ENCODE measurements at places on chromosomes 6 and 20.

DNA sequence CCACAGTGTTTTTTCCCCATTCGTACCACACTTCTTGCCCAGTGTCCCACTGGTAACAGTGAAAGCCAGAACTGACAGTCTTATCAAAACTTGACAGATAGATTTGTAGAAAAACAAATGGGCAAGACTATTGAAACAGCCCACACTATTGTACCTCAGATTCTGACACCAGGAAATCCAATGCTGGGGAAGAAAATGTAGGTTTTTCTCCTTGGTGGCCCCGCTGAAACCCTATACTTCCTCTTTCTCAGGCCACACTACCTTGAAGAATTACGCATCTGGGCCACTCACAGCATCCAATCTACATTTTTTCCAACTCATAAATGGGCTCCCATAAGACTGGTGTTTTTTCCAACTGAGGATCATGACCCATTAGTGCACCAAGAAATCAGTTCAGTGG, 90.9 kb upstream of the HDDC2 start:
- no peak for DNase-seq

GRCh38 chr6:152432758-152433157, 204.4 kb downstream of the SYNE1 start:
- no peak for DNase-seq

DNA sequence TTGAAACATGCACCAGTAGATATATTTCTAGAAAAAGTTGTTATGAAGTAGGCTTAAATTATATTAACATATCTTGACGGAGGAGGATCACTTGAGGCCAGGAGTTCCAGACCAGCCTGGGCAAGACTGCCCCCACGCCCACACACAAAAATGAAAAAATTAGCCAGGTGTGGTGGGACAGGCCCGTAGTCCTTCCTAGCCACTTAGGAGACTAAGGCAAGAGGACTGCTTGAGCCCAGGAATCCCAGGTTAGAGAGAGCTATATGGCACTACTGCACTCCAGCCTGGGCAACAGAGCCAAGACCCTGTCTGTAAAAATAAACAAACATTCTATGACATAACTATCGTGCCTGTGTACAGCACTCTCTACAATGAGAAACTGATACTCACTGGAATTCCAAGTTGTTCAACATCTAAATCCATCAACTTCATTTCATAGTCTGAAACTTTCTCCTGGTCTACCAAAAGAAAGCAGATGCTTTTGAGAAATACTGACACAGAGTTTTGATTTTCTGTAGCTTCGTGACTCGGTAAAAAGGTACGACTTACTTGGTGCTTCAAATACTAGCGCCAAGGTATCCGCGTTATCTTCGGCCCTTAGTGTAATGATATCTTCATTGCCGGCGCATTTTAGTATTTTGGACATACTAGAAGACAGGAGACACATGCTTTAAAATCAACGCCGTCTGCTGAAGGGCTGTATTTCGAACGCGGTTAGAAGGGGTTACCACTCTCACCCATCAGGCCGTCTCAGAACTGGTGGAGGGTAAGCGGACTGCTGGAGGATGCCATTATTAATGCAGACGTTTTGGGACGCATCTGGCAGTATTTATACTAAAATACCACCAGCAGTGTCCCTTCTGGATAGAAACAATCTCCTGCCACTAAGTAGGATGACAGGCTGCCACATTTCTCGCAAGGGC, 1.3 kb downstream of the PCNA start:
- DNase-seq: no peak

DNA sequence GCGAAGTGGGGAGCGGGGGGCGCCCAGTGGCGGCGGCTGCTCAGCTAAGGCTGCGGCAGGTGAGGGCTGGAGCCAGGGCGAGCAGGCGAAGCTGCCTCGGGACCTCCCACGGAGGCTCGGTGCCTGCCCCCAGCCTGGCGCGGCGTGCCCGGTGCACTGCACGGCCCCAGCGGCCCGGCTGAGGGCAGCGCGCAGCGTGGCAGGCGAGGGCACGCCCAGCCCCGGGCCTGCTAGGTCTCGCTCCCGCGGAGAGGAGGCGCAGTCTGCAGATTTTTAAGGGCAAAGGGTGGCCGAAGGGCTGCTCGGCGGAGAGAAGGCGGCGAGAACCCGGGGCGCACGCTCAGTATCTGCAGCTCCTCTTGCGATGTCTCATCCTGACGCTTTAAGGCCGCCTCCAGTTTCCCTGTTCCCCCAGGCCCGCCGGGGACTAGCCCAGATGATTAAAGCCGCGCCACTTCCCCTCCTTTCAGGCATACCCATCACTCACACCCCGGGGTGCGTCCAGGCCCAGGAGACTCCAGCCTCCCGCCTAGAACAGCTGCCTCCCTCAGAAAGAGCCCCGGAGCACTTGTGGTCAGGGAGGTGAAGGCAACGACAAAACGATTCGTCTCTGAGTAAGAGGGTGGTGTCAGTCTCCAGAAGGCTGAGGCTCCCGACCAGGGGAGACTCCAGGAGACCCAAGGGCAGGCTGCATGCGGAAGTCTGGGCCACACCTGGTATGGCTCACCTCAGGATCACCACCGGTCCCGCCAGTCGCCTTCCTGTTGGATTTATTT, at the start of gene FERMT1:
FERMT1 (minus strand) TSS at position 158 of the 776 bp plus-strand sequence. CDS start 3,476 bp downstream, outside the sequence.
- DNase-seq: peak; percentile 12

DNA sequence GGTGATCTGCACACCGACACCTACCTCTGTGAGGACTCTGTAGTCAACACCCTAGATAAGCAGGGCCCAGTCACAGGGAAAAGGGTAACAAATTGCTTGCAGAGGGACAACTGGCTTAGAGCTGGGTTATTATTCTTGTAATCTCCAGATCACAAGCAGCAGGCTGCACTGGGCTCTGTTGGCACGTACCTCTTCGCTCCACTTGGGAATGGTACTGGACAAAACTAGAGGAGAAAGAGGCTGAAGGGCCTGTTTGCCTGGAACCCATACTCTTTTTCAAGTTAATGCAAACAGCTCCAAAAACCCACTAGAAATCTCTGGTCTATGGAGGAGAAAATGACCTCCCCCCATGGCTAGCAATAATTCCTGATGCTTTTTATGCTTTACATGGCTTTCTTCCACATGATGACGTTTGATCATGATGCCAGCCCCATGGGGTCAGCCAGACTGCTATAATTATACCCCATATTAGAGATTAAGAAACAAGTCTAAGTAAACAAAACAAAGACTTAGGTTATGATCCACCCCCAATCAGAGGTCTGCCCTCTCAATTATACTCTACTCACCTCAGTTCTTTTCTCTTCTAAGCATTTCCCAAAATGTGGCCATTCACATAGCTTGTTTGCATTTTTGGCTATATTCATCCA, 190.0 kb downstream of the UNC5CL start:
- DNase-seq: no peak

DNA sequence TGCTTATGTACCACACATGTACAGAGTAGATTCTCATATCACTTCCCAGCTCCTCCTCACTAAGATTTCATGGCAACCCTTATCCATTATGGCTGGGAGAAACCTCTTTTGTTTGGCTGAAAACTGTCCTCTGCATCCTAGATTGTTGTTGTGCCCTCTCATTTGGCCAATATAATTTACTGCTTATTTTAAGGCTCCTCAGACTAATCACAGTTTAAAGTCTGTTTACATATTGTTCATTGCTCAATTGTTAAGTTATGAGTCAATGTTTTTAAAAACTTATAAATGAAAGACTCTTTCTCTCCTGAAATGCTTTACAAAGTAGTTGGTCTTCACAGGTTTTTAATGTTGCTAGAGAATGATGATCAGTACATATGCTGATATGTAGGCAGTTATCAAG, 57.3 kb downstream of the FAM83B start:
- DNase-seq: no peak

DNA sequence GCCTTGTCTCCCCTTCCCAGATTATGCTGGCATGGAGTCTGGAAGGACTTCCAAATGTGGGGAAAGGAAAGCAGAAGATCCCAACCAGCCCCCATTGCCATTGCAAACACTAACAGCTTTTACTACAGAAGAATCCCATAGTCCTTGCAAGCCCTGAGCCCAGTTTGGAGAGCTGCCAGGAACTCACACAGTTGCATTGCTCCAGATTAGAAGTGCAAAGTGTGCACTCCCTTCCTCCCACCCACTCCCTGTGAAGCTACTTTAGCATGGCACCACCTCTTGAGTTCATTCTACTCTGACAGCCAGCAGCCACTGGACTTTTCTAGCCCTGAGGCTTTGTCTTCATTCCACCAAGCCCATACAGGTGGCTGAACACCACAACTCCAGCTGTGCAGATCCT, 67.6 kb downstream of the SLC22A2 start:
- no peak for DNase-seq

GRCh38 chr6:24974182-24975171, 38.7 kb upstream of the RIPOR2 start:
- DNase-seq: no peak

DNA sequence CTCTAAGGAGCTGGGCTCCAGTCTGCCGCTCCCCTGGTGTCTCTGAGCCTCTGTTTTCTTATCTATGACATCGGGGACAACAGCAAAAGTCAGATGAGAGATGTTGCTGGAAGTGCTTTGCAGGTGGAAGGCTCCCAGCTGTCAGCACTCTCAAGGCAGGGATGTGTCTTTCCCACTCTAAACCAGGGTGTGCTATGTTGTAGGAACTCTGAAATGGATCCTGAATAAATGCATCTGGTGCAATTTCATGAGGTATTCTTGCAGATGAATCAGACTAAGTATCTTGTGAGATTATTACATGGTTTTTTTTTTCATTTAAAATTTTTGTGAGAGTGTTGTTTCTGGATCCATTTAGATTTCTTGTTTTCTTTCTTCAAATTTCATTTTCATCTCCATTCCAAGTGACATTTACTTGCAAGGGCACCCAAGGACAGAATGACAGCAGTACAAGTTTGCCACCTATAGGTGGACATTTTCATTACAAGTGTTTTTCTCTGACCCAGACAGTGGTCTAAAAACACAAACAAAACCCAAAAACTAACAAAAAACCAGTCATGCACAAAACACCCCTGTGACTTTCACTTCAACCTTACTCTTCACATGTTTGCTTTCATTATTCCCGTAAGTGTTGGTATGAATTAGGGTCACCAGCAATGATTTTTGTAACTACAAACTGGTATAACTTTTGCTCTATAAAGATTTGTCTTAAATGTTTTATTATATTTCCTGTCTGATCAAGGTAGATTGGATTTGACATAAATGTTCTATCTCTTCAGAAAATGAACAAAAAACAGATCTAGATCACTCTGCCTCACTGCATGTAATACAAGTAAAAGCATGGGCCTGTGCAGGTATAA, 14.7 kb upstream of the SIM1 start:
- DNase-seq: peak; percentile 45

DNA sequence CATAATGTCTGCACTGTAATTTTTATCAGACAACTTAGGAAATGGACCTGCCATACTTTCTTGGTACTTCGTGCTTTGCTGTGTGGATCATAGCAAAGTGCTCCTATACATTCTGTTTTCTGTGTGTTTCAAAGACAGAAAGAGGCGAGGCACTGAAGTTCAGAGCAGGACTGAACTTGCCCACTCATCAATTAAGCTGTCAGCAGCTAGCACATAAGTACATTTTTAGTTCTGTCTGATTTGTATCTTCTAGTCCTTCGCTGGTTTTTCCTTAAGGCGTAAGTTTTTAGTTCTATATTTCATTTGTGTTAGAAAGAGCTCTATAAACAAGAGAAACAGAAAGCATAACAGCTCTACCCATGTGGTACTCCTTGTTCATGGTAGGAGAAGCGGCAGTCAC, 42.1 kb downstream of the MAP3K4 start:
- no peak for DNase-seq

DNA sequence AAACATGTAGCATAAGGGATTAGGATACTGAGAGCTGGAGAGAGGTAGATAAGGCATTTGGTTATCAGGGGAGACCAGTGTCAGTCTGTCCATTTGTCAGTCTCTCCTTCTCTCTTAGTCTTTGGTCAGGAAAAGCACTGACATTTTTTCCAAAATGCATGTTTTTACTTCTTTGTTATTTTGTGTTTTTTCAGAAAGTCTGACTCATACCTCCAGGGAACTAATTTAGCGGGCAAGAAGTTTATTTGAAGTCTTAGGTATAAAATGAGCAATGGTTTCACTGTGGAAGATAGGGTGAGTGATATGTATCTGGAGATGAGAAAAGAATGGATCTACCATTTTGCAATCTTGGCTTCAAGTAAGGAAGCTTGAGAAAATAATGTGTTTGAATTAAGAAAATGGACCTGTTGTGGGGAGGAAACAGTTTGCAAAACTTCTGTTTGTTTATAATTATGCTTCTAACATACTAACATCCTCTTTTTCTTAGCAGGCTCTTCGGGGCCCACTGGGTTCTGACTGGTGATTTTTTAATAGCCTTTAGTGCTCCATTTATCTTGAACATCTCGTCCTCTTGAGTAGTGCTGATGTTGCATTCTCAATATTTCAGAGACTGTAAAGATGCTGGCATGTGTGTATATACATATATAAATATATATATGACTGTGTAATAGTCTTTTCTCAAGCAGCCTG, 66.9 kb upstream of the FABP7 start:
- no peak for DNase-seq

DNA sequence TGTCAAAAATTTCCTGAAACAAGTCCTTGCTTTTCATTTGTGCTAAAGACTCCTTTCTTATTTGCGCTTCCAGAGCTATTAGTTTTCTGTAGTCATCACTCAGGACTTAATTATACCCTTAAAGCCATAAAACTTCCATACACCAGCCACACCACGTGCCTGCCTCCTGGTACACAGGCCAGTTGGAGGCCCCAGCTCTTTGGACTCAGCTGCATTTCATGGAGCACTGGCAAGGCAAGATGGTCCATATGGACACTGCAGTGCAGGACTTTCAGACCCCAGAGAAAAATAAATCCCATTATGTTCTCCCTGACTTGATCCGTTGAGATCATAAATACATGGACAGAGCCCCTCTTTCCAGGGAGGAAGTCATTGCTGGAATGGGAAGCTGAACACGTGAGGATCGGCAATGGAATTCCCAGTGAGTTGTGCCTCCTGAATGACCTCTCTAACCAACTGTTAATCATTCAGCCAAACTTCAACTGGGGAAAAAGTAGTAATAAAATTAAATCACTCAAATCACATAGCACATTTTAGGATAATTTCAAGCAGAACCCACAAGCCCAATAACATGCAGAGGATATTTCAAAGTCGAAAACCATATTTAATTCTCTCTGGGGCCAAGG, 173.1 kb downstream of the HACE1 start:
- DNase-seq: no peak

DNA sequence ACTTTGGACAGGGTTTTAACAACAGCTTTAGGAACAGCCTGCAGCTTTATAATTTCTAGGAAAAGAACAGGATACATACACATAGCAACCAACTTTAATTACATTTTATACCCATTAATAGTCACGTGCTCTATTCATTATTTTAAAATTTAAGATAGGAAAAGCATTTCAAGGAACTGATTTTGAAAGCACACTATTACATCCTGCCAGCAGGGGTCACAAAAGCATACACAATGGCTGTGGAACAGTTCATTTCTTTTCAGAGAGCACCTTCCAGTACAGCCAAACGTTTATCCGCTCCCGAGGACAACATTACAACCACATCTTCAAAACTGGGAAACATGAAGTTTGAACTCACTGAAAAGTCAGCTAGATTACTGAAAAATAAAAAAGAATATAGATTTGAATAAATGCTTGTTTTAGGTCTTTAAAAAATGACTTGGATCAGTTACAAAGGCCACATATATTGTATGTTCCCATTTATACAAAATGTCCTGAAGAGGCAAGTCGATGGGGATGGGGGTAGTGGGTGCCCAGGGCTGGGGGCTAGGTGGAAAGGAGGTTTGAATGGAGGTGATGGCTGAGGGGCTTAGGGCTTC, 104.6 kb upstream of the EXOC2 start:
- peak; percentile 65 for DNase-seq

- no peak for DNase-seq
Measured at GRCh38 chr6:2739335-2739734, 11.4 kb downstream of the MYLK4 start.

- DNase-seq: no peak
Measured at GRCh38 chr6:13281686-13282085, 46.7 kb downstream of the TBC1D7 start.

GRCh38 chr20:38307371-38308046, 3.6 kb downstream of the BPI start:
- no peak for DNase-seq
